ENCODE measurements at places on chromosomes 16 and 17.
A peak's percentile ranks its signal among the peaks of the same experiment; 100 is the strongest.

GRCh38 chr17:56896217-56896967 is 17.5 kb downstream of the TRIM25 start:
- DNase-seq = no peak

DNA sequence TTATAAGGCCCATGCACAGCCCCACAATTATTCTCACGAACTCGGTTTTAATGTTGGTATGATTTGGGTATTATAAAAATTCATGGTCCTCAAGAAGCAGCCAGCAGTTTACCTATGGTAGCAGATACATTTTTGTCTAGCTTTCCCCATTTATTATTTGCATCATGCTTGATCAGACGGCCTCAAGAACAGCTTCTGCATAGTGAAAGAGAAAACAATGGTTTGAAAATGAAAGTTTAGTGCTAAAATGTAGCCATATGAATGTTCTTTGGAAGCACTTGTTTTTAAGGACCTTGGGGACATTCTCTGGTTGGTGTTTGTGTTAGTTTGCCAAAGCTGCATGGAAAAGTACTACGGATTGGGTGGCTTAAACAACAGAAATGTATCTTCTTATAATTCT is 72.4 kb upstream of the CPHXL start:
- no peak for DNase-seq

DNA sequence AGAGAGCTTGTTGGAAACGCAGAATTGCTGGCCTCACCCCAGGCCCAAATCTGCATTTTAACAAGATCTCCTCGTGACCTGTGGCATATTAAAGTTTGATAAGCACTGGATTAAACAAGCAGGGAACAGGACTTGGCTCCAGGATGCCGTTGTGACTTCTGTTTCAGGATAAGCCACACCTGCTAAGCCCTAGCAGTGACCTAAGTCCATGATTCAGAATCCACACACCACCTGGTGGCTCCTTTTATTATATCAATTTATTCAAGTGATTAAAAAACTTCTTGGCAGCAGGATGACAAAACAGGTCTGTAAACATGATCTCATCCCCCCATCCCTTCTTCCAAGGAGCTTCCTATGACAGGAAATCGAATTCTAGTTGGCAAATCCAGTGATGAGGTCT is 9.1 kb downstream of the NAGPA start:
- DNase-seq = no peak

DNA sequence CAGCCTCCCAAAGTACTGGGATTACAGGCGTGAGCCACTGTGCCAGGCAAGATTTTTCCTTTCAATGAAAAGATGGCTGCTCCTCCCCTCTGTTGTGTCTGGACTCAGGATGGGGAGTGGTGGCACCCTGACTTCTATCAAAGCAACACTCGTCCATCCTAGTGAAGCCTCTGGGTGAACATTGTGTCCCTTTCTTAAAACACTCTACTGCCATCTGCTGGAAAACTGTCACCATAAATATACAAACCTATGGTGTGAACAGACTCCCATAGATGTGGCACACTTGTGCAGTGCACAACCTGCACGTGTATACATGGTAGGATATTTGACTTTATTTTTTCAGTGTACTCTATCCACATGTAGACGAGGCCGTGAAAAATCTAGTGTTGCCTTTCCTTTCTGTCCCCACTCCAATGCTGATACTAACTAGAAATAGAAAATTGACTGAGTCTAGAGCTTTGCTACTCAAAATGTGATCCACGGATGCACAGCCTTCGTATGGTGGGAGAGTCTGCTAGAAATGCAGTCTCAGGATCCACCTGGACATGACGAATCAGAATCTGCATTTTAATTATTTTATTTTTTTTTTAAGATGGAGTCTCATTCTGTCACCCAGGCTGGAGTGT is 55.9 kb upstream of the PLCG2 start:
- peak; percentile 85 for DNase-seq

Data from CD4-positive, alpha-beta T cell treated with Interleukin-4 for 4 hours (primary cell).